ENCODE measurements at places on chromosomes 16 and 17.

DNA sequence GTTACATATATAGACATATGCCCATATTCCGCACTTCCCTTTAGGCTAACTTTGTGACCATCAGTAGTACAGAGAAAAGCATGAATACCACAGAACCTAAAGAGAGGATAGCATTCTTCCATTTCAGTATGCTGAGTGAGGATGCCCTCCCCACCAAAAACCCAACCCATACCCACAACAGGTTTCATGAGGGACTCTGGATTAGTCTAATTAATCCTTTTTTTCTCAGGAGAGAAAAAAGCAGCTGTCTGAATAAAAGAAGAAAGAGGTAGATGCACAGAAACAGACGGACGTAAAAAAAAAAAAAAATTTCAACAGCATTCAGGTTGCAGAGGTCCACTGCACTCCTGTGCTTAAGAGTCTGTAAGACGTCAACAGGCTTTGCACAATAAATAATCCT, 6.7 kb downstream of the MMD start:
- no peak for DNase-seq

GRCh38 chr17:41917192-41917591, 1.6 kb downstream of the ACLY start:
- DNase-seq, result no peak

DNA sequence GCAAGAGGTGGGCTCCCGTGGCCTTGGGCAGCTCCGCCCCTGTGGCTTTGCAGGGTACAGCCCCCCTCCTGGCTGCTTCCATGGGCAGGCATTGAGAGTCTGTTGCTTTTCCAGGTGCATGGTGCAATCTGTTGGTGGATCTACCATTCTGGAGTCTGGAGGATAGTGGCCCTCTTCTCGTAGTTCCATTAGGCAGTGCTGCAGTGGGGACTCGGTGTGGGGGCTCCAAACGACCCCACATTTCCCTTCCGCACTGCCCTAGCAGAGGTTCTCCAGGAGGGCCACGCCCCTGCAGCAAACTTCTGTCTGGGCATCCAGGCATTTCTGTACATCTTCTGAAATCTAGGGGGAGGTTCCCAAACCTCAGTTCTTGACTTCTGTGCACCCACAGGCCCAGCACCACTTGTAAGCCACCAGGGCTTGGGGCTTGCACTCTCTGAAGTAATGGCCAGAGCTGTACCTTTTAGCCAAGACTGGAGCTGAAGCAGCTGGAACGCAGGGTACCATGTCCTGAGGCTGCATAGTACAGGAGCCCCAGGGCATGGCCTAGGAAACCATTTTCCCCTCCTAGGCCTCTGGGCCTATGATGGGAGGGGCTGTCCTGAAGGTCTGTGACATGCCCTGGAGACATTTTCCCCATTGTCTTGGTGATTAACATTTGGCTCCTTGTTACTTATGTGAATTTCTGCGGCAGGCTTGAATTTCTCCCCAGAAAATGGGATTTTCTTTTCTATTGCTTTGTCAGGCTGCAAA, 6.0 kb downstream of the PRKAR1A start:
- DNase-seq, result no peak

- peak; percentile 55 for DNase-seq
Measured at GRCh38 chr17:81097134-81097942, 62.4 kb downstream of the BAIAP2 start.

DNA sequence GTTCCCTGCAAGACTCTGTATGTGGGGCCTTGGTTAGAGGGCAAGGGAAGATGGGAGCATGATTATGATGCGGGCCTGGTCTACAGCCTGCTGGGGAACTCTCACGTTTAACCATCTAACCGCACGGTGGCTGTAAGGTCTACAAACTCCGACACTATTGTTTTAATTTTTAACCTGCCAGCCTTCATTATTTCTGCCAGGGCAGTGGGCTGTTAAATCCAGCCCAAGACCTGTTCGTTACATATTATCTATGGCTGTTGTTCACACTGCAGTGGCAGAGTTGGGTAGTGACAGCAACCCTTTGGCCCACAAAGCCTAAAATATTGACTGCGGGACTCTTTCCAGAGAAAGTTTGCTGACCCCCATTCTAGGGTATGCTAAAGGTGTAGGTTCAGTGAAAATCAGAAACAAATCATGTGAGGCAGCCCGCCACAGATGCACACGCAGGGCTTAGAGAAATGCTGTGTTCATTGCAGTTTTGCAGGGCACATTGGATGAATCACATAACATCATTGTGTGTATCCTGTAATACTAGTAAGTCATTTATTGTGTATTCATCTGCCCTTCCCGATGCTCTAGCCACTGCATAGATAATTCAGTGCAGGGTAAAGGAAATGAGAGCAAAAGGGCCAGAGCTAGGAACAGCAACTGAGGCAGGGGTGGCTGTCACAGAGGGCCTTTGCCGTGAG, 14.3 kb downstream of the SNX29 start:
- DNase-seq, result no peak

DNA sequence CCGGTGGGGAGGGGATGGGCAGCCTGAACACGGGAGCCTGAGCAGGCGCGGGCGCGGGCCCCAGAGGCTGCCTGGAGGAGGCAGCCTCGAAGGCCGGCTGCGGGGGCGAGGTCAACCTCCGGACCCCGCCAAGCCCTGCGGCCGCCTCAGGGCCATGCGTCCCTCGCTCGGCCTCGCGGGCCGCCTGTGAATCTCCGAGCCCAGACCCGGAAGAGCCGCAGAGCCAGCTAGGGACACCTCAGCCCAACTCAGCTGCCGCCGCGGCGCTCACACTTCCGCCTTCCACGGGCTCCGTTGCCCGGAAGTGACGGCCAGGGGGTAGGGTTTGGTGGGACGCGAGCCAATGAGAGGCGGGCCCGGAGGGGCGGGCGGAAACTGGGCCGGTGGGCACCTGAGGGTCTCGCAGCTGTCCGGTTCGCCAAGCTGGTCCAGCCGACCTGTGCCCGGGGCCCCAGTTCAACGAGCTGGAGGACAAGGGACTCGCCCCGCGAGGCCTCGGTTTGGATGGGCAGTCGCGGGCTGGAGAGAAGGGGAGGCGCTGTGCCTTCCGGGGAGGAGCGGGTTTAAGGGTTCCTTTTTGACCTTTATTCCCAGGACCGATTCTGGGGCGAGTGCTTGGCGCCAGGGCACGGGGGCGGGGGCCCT, at the start of gene SLC38A10:
SLC38A10 (minus strand) TSS at position 277 of the 645 bp plus-strand sequence. CDS start 386 bp downstream, outside the sequence.
- peak; percentile 87 for DNase-seq

DNA sequence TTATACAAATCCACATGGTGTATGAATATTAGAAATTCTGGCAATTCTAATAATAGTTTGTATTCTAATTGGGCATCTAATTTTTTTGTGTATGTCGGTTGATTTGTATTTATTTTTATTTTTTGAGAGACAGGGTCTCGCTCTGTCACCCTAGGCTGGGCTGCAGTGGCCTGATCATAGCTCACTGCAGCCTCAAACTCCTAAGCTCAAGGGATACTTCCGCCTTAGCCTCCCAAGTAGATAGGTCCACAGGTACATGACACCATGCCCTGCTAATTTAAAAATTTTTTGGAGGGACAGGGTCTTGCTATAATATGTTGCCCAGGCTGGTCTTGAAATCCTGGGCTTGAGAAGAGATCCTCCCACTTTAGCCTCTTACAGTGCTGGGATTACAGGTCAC, 104.6 kb downstream of the TRIM37 start:
- no peak for DNase-seq

DNA sequence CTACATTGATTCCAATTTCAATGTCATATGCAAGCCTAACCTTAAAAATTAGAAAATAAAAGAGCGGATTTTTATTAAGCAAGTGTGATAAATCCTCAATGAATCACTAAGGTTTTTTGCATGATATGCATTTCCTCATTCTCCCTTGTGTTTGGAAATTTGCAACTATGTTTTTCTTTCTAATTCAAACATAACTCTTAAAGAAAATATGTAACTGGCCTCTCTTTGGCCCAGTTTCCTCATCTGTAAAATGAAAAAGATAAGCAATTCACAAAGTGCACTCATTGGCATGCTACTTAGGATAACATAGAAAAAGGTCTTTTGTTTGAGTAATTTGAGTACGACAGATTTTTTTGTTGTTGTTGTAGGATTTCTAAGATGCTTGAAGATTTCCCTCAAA, 295.5 kb downstream of the CDH11 start:
- no peak for DNase-seq

GRCh38 chr16:85401370-85401916, 211.7 kb upstream of the GSE1 start:
- no peak for DNase-seq

GRCh38 chr16:56198755-56199114, 7.4 kb downstream of the GNAO1 start:
- DNase-seq, result no peak

GRCh38 chr17:66527335-66527734, 224.9 kb downstream of the PRKCA start:
- no peak for DNase-seq

- no peak for DNase-seq
Measured at GRCh38 chr16:71867939-71868338, 16.0 kb downstream of the ZNF821 start.

GRCh38 chr17:73100363-73100762, 7.9 kb upstream of the SLC39A11 start:
- no peak for DNase-seq

DNA sequence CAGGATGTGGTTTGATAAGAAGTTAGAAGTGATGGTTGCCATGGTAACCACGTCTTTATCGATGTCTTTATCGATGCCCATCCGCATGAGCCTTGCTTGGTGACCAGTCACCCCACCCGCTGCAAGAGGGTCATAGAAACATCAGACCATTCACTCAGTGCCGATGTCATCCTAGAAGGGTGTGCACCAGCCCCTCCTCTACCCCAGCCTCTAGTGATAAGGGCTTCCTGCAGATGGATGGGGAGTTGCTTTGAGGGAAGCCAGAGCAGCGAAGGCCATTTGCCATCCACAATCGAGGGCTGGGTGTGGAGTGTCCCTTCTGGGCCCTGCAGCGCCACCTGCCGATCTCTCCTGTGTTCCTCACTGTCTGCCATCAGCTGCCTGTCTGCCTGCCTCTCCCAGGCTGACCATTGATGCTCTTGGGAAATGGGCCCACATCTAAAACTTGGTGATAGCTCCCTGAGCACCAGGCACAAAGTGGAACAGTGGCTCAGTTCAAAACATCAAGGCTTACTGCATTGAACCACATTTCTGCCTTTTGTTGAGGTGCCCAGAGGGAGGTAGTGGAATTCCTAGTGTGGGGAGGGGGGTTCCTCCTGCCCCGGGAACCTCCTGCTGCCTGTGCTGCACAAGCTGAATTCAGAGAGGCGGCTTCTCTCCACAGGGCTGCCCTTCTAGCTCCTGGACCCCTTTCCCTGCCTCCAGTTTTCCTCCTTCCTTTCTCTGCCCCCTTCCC, 8.9 kb downstream of the CALB2 start:
- peak; percentile 12 for DNase-seq

DNA sequence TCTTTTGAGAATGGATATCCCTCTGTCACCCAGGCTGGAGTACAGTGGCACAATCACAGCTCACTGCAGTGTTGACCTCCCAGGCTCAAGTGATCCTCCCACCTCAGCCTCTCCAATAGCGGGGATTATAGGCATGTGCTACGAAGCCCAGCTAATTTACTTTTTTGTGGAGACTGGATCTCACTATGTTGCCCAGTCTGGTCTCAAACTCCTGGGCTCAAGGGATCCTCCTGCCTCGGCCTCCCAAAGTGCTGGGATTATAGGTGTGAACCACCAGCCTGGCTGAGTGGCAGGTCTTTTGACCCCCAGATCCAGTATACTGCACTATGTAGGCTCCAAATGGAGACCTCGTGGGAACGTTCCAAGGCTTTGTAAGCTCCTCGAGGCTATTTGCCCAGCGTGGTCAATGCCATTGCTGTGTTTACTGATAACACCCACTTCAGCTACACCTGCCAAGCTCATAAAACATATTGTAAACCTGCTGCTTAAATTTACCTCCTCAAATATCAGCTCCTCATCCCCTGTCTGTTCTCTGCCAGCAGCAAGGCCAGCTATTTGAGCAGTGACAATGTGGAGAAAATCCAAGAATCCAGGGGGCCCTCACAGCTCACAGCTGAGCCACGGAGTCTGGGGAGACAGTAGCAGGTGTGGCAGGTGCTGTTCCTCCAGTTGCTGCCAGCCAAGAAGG, 16.2 kb upstream of the KIFC3 start:
- no peak for DNase-seq

DNA sequence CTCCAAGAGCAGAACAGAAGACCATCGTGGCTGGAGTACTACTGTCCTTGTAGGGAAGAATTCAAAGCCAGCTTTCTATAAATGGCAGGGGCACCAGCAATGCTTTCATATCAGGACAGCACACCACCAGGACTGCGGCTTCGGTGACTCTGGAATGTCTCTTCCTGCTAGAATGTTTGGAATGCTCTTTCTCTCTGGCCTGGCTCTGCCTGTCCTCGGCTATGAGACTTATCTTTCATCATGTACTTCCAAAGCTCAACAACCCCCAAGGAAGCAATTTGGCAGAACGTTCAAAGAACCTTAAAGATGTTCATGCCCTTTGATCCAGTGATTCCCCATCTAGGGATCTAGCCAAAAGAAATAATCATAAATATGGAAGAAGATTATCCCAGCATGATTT, 52.7 kb upstream of the NOG start:
- no peak for DNase-seq

DNA sequence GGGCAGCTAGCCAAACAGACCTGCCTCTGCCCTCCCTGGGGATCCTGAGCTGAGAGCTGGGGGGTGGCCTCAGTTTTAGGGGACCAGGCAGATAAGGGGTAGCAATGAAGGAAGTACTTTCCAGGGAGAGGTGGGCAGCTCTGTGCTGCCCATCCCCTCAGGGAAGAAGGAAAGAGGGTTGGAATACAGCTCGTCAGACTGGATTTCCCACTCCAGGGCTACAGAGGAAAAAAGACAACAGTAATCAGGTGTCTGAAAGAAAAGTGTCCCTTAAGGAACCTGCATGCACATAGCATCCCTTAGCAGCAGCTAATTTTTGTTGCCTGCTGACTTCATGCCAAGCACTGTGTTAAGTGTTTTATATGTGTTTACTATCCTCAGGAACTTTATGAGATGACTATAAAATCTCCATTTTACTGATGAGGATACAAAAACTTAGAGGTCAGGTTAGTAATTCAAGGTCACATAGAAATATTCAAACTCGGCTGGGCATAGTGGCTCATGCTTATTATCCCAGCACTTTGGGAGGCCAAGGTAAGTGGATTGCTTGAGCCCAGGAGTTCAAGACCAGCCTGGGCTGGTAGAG, 3.2 kb upstream of the MRPL58 start:
- no peak for DNase-seq

- DNase-seq, result no peak
Measured at GRCh38 chr17:39171933-39172332, 6.0 kb upstream of the ARL5C start.

DNA sequence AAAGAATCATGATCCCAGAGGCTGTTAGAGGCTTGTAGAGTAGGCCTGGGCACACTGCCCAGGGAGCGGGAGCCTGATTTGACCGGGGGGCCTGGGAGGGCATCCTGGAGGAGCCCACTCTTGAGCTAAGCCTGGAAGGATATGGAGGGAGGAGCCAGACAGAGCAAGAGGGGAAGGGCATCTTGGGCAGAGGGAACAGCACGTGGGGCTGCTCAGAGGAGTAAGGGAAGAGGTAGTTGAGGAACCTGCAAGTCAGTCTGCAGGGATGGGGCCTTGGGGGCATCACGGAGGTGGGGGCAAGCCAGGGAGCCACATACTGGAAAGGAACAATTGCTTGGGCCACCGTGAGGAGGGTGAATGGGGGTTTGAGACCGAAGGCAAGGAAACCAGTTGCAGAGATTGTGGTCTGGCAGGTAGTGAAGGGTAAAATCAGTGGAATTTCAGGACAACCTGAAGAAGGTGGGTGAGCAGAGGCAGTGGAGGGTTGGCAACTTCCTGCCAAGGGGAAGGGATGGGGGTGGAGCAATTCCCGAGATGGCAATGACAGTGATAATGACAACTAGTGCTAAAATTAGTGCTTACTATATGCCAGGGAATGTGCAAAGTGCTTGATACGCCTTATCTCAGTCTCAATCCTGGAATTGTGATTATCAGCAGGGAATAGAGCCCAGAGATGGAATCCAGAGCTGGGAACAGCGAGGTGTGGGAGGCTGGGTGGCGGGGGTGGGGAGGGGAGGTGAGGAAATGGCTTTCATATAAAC, 9.7 kb upstream of the RAI1 start:
- no peak for DNase-seq
